DMS79 treated with DMSO at 0.1 percent for 48 hours (cell line): ENCODE measurements at places on chromosomes 11 and 22.

- no peak for DNase-seq
Measured at GRCh38 chr11:17280494-17281127, 4.1 kb downstream of the NUCB2 start.

GRCh38 chr11:36153551-36153950, 135.7 kb downstream of the COMMD9 start:
- DNase-seq = no peak

GRCh38 chr11:61887839-61888494, 3.4 kb downstream of the FADS3 start:
- DNase-seq = no peak

- no peak for DNase-seq
Measured at GRCh38 chr22:45843986-45844385, 133.0 kb downstream of the WNT7B start.

DNA sequence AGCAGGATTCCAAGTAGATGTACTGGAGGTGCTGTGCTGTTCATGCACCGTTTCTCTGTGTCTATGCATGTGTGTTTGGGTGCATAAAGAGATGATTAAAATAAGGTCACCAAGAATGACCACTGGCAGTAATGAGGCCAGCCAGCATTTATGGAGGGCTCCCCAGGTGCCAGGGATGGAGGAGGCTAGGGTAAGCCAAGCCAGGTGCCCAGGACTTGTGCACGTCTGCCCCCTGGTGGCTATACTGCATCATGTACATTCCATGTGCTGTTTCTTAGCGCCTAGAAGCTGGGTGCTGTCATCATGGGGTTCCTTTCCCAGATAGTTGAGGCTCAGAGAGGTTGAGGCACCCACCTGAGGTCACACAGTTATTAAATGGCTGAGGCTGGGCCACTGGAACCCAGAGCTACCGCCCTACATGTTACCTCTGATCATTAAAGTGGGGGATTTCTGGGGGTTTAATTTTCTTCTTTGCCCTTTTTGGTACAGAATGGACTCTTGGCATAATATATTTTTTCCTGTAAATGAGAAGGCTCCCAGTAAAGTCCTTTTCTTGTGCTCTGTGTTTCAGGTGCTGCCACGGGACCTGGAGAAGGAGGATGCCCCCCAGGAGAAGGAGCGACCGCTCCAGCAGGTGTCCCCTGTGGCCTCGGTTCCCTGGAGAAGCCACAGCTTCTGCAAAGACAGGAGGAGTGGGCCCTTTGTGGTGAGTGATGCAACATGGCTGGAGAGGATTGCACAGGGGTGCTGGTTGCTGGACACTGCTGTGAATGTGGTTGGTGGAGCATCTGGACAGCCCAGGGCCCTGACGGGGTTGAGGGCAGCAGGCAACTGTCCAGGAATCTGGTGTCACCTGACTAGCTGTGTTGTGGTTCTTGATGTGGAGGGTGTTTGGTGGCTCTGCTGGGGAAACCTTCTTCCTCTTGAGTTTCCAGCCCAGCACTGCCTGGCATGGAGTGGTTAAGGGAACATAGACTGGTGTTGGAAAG, 96.4 kb downstream of the KIAA1671 start:
- DNase-seq = peak; percentile 3

GRCh38 chr11:86119077-86119476, 50.2 kb upstream of the PICALM start:
- DNase-seq = peak; percentile 80

DNA sequence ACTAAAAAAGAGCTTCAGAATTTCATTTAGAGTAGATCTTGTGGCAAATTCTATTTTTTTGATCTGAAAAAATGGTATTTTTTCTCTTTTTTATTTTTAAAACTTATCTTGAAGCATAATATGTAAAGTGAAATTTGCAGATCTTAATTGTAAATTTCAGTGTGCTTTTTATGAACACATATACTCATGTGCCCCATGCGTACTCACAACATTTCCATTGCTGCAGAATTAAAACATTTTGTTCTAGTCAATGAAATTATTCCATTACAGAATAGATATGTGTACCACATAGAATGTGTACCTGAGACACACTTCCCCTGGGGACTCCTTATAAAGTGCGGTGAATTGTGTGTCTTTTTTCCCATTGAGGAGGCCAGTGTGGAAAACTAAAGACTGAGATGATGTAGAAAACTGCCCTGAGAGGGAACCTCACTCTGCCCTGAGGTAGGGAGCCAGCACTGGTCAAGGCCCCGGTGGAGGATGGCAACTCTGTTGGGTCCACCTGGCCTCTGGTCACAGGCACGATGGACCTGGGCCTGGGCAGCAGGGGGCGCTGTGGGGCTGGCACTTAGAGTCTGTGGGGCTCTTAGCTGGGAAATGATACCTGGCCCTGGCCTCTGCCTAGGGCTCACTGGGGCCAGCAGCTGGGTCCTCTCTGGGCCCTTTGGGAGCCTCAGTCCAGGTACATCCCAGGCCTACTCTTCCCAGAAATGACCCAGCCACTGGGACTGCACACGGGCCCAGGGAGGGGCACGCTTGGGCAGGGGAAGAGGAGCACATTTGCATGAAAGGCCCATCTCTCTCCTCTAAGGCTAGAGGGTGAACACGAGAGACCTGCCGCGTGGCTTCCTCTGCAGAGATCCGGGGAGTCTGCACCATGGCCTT, 77.9 kb upstream of the TOP3B start:
- DNase-seq = no peak
